ENCODE measurements at places on chromosomes 6 and 20.

- no peak for DNase-seq
Observed at GRCh38 chr6:165545806-165546205, 117.2 kb downstream of the PDE10A start.

DNA sequence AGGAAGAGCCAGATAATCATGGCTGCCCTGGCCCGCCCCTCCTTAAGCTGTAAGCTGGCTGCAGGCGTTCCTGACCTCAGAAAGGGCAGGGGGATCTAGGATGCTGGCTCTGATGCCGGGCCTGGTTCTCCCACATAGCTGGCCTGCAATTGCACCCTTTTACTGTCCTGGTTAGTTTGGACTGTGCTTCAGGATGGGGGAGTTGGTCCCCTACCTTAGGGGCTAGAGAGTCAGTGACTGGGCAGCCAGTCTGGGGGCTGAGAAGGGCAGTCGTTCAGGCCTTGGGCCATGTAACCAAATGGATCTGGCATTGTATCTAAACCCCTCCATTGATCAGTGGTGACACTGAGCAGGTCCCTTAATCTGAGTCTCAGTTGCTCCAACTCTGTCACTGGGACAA is 40.7 kb downstream of the TGM3 start:
- no peak for DNase-seq

DNA sequence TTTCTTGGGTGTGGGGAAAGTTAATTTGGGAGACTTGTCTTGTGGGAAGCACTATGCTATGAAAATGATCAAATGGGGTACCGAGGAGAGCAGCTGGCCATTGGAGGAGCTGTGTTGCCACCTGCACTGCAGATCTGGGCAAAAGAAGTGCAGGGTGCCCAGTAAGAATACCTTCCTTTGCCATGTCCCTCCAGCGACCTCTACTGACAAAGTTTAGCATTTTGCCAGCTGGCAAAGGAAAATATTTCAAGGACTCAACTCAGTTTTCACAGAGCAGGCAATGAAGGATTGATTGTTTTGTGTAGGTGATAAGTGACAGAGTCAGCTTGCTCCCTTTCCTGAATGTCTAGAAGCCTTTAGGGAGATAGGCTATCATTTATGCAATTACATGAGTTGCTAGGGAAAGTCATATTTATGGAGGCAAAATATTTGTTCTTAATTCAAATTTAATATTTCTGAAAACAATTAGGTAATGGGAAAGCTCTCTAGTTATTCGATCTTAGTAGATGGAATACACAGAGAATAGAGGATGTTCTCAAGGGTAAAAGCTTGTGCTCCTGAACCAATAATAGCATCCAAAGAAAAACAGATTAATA is 118.4 kb downstream of the FARS2 start:
- no peak for DNase-seq

- DNase-seq, result peak; percentile 21
Observed at GRCh38 chr6:108557494-108558371, 3.0 kb upstream of the FOXO3 start.

GRCh38 chr20:52083627-52084232 is 107.8 kb downstream of the ZFP64 start:
- DNase-seq, result peak; percentile 3

- no peak for DNase-seq
Observed at GRCh38 chr6:156579564-156579963, 197.6 kb upstream of the ARID1B start.

Data from cerebellar nuclear complex (tissue), 1 donor.